ENCODE measurements at places on chromosomes 4 and X. TPM values are rescaled to one million over a fixed set of nuclear protein-coding genes. Genes with fewer than 3 reads are reported as not detected.

SLC2A9 gene
- total RNA-seq: 0.26 TPM

SEL1L3 gene
- 3.5 TPM for total RNA-seq

PLP1 gene
- 265 TPM for total RNA-seq

STBD1 gene
- 0.47 TPM for total RNA-seq

DNA sequence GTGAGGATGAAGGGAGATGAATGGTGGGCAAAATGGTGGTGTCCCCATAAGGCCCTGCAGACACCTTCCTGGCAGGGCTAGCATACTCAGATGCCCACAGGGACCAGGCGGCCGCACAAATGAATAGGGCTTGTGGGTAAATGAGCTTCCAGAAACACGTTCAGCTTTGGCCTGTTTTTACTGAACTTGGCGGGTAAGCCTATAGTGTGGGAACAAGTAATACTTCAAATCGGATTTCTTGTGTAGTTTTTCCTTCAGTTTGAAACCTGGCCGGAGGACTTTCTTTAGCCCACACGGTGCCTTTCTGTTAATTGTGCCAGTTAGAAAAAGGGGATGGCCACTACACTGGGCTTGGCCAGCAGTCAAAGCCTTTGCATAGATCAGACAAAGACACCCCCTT lies 22.8 kb downstream of the SMS start:
- H3K27ac ChIP-seq: no peak overlapping the region
- H3K27me3 ChIP-seq: no peaks in the 10 kb centered on the region
- peaks cover 12% of the 10 kb centered on the region for H3K36me3 ChIP-seq
- no peak overlapping the region for H3K4me3 ChIP-seq

DNA sequence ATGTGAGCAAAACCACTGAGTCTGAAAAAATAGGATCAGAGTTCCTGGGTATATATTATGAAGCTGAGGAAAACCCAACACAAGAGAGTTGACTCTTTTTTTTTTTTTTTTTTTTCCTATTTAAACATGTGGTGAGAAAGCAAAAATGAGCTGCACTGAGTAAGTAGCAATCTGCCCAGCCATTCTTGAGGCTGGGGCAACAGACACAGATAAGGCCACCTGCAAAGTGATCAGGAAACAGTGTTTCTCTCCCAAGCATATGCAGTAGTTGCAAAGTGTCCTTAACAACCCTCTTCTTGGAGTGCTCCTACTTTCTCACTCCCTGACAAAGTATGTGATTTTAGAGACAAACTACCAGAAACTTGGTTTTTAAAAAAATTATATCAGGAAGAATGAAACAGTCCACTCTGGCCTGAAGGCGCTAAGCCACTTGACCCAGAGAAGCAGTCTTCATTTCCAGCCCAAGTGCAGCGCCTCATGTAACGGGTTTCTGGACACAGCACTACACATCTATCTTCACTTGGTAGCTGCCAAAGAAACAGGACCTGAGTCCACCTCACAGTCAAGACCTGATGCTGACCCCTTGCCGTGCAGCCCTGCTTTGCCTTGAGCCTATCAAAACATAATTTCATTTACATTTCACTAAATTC lies 124.6 kb upstream of the MAP3K15 start:
- H3K4me3 ChIP-seq: no peak overlapping the region
- no peak overlapping the region for H3K27ac ChIP-seq
- no peaks in the 10 kb centered on the region for H3K36me3 ChIP-seq

- H3K4me3 ChIP-seq: no peak overlapping the region
- DNase-seq: no peak
- no peaks in the 10 kb centered on the region for H3K27me3 ChIP-seq
- H3K4me1 ChIP-seq: peaks cover 9% of the 10 kb centered on the region
Measured at GRCh38 chr4:128757712-128758111, 51.8 kb upstream of the JADE1 start.

DNA sequence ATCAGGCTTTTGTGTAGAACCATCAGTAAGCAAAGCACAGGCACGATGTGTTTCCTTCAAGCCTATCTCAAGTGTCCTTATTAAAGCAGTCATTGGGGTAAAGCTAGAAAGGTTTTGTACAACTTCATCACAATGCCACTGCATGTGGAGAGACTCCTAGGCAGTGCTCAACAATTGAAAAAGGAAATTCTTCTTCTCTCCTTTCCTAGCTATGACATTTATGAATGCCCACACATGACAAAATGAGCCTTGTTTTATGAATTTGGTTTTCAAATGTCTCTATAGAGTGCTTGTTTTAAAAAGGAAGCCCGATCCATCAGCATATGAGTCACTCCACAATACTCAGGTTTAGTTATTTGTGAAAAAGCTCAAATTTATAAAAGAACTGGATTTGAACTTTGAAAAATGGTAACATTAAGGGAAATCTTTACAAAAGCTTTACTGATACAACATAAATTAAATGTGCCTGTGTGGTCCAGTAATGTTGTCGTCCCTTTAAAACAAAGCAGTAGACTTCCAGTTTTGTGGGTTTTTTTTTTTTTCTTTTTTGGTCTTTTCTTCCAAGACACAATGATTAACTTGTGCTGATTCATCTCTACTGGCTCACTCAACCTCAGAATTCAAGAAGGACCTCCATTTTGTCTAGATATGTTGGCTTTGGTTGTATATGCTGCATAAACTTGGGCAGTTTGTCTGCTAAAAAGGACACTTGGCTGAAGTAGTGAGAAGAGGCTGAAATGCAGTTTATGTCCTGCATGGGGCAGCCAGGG lies 273.8 kb downstream of the GASK1B start:
- H3K4me3 ChIP-seq: no peak overlapping the region
- no peak overlapping the region for H3K27ac ChIP-seq
- H3K4me1 ChIP-seq: peaks cover 6% of the 10 kb centered on the region
- H3K27me3 ChIP-seq: no peaks in the 10 kb centered on the region

DNA sequence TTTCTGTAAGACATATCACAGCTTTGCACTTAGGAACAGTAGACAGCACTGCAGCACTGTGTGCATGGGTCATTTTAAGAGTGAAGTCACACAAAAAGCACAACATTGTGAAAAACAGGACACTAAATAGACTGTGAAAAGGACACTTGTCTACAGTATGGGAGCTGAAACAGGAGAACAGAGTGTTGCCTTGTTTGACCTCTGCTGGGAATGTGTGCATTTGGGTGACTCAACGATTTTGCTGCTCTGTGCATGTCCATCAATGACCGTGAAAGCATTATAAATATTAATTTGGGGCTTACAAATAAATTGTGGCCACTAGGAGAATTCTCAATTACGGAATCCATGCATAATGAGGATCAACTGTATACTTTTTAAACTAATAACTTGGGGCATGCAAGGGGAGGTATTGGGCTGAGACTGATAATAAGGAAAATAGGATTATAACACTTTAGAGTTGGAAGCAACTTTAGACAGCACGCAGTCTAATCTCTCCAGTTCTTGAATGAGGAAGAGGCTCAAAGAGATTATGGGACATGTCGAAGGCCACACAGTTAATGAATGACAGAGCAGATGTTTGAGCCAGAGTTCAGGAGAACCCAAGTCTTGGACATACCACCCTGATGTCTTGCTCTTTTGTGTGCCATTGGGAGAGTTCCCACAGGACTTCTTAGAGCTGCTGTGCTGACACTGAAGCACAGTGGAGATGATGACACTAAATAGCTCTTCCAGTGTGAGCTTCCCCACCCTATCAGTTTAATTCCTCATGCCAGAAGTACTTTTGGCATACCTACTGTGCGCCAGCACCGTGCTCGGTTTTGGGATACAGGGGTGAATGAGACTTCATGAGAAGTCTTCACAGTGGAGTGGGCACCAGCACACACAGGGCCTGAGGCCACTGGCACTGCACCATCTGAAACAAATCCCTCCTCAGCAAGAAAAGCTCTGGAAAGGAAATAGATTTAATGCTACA lies 79.3 kb downstream of the FRAS1 start:
- no peak for DNase-seq
- peaks cover 14% of the 10 kb centered on the region for H3K4me1 ChIP-seq
- peak overlapping the region; percentile 28 for H3K27ac ChIP-seq
- H3K4me3 ChIP-seq: no peak overlapping the region
- H3K27me3 ChIP-seq: no peaks in the 10 kb centered on the region
- H3K36me3 ChIP-seq: no peaks in the 10 kb centered on the region

GRCh38 chr4:967113-968104 lies 6.0 kb downstream of the DGKQ start:
- H3K27ac ChIP-seq: no peak overlapping the region
- no peaks in the 10 kb centered on the region for H3K27me3 ChIP-seq
- no peak for DNase-seq
- H3K36me3 ChIP-seq: no peaks in the 10 kb centered on the region
- H3K4me3 ChIP-seq: no peak overlapping the region
- H3K4me1 ChIP-seq: no peaks in the 10 kb centered on the region

DNA sequence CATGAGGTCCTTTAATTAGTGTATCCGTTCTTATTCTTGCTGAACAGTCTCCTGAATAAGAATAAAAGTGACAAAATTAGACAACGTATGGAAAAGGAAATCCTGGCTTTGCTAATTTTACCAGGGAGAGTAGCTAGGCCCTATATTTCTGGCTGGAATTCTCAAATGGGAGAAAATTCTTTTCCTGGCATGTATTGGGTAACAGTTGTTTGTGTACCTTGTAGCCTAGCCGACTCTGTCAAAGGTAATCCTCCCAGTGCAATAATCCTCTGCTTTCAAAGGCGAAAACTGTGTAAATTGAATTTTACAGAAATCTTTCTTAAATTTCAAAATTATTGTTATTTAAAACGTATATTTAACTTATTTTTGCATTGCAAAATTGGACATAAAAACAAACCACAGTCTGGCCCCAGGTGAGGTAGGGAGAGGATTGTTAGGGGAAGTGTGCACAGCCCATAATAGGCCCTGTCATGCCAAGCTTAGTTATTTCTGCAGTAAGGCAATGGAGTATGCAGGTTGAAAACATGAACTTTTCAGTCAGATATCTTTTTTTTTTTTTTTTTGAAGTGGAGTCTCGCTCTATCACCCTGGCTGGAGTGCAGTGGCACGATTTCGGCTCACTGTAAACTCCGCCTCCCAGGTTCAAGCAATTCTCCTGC lies 18.9 kb upstream of the TENM3 start:
- no peaks in the 10 kb centered on the region for H3K27me3 ChIP-seq
- DNase-seq: no peak
- no peaks in the 10 kb centered on the region for H3K36me3 ChIP-seq
- H3K4me3 ChIP-seq: no peak overlapping the region

DNA sequence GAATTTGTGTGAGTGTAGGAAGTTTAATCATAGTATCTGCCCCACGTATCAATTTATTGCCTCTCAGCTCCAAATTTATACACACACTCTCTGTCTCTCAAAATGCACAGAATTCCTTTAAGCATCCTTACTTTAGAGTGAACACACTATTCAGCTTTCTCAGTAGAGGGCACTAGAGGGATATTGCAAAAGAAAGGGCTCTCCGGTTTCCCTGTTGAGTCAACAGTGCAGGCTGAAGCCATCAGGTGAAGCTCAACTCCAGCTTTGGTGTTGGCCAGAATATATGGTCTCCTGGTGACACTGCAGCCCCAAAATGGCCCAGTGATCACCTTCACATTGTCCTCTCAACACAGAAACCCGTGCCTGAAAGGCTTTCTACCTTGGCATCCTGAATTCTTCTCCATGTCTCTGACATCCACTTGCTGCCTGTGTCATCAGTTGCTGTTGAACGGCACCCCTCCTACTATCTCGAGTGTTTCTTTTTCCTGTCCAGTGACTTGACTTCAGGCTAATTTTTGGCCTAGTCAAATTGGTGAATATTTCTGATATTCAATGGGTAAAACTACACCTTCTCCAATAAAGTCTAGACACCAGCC lies 670.5 kb downstream of the GABRG1 start:
- no peaks in the 10 kb centered on the region for H3K4me1 ChIP-seq
- peaks cover 5% of the 10 kb centered on the region for H3K27me3 ChIP-seq
- H3K27ac ChIP-seq: no peak overlapping the region
- no peak for DNase-seq
- H3K4me3 ChIP-seq: no peak overlapping the region
- no peaks in the 10 kb centered on the region for H3K36me3 ChIP-seq

DNA sequence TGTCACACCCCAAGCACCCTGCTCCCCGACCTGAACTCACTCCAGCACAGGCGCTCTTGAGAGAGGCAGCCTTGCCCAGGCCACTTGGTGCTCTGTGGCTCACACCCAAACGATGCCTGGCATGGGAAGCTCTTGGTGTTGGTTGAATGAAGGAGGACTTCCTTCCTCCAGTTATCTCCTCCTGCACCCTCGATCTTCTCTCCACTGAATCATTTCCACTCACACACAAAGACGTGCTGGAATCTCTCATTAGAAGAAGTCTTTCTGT lies 90.5 kb upstream of the TRIM2 start:
- no peak overlapping the region for H3K4me3 ChIP-seq
- no peaks in the 10 kb centered on the region for H3K4me1 ChIP-seq
- H3K36me3 ChIP-seq: no peaks in the 10 kb centered on the region
- no peak for DNase-seq

- H3K27me3 ChIP-seq: no peaks in the 10 kb centered on the region
- no peak for DNase-seq
- H3K4me3 ChIP-seq: no peak overlapping the region
- H3K36me3 ChIP-seq: peaks cover 11% of the 10 kb centered on the region
Measured at GRCh38 chrX:19824603-19825002, 62.8 kb downstream of the SH3KBP1 start.

DNA sequence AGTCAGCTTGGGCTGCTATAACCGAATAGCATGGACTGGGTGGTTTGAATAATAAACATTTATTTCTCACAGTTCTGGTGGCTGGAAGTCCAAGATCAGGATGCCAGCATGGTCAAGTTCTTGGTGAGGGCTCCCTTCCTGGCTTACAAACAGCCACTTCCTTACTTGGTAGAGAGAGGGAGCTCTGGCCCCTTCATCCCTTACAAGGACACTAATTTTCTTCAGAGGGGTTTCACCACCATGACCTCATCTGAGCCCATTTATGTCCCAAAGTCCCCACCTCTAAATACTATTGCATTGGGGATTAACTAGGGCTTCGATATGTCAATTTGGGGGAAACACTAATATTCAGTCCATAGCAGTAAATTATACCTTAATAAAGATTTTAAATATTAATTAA lies 61.8 kb downstream of the CLNK start:
- no peak for DNase-seq
- no peaks in the 10 kb centered on the region for H3K36me3 ChIP-seq
- no peak overlapping the region for H3K4me3 ChIP-seq

- H3K4me1 ChIP-seq: peaks cover 8% of the 10 kb centered on the region
- no peaks in the 10 kb centered on the region for H3K36me3 ChIP-seq
- no peak overlapping the region for H3K27ac ChIP-seq
- H3K27me3 ChIP-seq: no peaks in the 10 kb centered on the region
- DNase-seq: no peak
Measured at GRCh38 chr4:107666134-107666533, 53.9 kb downstream of the PAPSS1 start.

DNA sequence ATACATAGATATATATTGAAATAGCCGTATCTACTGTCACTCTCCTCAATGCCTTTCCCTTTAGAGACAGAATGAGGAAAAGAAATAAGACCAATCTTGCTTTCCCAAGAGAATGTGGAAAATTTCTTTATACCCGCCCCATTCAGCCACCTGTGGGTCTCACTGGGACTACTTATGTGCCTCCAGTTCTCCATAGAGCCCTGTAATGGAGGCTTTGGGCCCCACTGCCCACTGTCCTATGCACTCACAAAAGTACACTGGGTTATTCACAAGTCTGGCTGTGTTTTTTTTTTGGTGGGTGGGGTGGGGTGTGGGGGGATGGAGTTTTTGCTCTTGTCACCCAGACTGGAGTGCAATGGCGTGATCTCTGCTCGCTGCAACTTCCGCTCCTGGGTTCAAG lies 70.4 kb upstream of the ELOVL6 start:
- H3K36me3 ChIP-seq: no peaks in the 10 kb centered on the region
- peaks cover 29% of the 10 kb centered on the region for H3K27me3 ChIP-seq
- H3K27ac ChIP-seq: no peak overlapping the region
- no peak overlapping the region for H3K4me3 ChIP-seq
- no peak for DNase-seq

GRCh38 chr4:65668201-65669089 lies 1.8 kb downstream of the EPHA5 start:
- peak overlapping the region; percentile 81 for H3K4me3 ChIP-seq
- H3K4me1 ChIP-seq: peaks cover 21% of the 10 kb centered on the region
- no peaks in the 10 kb centered on the region for H3K36me3 ChIP-seq
- H3K27ac ChIP-seq: no peak overlapping the region
